ENCODE measurements at places on chromosomes 6 and 20.

DNA sequence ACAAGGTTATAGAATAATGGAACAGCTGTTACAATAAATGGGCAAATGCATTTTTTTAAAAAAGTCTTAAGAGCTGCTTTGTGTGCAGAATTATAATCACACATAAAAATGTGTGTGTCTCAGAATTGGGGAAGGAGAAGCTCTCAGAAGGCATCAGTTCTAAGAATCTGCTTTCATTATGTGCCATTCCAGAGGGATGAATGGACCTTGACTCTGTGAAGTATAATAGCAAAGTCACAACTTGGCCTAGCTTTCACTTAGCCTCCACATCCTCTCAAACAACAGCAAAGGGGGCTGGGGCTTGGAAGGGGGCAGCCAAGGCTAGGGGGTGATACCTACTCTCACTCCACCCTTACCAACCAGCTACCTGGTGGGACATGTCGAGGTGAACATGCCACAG is 265.0 kb downstream of the CDC5L start:
- no peak for DNase-seq

- DNase-seq = no peak
Observed at GRCh38 chr6:165800337-165800736, 137.3 kb upstream of the PDE10A start.

DNA sequence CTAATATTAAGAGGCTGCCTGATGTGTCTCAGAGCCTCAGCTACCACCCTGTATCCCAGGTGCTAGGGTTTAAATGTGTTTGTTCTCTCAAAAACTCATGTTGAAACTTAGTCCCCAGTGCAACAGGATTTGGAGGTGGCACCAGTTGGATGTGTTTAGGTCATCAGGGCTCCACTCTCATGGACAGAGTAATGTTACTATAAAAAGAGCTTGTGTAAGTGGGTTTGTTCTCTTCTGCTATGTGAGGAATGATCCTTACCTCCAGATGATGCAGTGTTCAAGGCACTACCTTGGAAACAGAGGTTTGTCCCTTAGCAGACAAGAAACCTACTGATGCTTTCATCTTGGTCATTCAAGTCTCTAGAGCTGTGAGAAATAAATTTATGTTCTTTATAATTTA is 164.9 kb upstream of the EPHA7 start:
- DNase-seq = no peak

DNA sequence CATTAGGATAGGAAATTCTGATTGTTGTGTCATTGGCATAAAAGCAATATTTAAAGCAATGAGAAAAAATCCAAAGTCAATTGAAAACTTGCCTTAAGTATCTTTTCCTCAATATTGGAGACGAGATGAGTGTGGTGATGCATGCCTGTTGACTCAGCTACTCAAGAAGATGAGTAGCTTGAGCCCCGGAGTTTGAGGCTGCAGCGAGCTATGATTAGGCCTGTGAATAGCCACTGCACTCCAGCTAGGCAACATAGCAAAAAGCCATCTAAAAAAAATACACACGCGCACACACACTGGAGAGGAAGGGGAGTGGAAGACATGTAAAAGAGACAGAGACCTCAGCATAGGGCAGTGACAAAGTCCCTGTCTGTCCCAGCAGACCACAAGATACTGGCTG is 9.7 kb upstream of the MARCKS start:
- no peak for DNase-seq

DNA sequence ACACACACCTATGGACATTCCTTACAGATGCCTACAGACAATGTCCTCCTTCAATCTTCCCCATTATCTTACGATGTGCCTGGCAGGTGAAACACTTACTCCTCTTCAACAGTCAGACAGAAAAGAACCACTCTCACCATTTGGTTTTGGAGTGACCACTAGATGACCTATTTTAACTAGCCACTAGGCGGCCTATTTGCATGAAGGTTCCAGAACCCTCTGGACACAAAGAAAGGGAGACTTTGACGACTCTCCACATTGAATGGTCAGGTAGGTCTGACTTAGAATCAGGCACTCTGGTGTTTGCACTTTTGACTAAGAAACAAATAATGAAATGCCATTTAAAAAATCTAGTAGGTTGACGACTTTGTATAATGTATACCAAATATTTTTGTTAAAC is 42.0 kb downstream of the PNLDC1 start:
- no peak for DNase-seq

DNA sequence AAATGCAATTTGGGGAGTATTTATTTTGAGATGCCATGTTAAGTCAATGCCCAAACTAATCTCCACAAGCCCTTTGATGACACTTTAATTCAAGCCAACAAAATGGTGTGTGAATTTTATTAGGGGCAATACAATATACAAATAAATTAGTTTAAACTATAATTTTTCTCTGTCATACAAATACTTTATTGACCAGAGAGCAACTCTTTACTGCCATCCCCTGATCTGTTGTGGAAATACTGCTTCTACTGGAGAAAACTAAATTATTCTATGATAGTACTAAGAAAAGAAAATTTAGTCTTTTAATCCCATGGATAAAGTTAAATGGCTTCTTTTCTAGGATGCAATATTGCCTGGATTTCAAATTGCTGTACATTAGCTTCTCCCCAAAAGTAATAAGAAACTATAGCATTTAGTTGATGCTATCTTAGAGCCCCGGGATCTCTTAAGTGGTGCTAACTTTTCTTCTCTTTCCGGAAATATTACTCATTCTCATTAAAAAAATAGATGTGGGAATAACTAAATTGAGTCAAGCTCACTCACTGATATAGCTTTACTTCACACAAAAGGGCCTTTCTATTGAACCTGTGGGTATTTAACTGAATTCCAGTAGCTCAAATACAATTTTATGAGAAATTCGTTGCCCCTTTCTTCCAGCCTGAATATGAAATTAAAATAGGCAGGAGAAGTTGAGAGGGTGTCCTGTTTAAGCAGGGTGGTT is 49.2 kb downstream of the SMPDL3A start:
- DNase-seq = no peak

DNA sequence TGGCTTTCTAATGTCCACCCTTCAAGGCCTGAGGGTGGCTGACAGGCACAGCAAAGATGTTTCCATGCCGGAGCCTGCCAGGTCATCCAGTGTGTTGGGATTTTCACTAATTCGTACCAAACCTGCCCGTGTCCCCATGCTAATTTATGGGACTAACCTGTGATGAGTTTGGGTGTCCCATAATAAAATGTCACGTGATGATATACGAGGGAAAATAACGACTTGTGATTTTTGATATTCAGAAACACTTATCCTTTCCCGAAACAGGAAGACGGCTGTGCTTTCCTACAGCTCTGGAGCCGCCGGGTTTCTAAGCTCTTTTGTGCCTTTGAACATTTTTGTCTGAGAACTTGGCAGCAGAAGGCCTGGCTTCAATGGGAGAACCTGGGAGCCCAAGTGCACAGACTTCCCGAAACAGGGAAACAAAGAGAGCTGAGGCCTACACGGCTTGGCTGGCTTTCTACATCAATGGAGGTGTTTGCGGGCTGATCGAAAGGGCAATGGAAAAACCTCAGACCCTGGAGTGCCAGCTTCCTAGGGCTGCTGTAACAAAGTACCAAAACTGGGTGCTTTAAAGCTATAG is 171.9 kb upstream of the JARID2 start:
- no peak for DNase-seq

GRCh38 chr20:4484379-4484997 is 237.2 kb upstream of the PRND start:
- DNase-seq = no peak

GRCh38 chr6:156988276-156989158 is 211.3 kb downstream of the ARID1B start:
- no peak for DNase-seq

GRCh38 chr6:43465948-43466347 is 10.6 kb upstream of the DLK2 start:
- no peak for DNase-seq

DNA sequence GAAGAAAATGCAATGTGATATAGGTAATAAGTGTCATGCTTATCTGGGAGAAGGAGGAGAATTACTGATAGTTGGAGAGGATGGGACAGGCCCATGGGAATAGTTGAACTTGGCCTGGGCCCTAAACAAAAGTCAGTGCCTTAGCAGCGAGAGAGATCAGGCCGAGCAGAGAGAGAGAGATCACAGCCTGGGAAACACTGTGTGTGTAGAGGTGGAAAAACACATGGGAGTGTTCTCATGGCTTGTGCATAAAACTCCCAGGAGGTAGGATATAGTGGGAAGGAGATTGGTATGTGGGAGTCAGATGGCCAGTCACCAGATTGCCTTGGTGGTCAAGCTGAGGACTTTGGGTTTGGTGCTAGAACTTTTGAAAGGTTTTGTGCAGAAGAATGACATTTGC is 47.6 kb downstream of the FIG4 start:
- DNase-seq = no peak

GRCh38 chr6:10426781-10427279 is 12.0 kb upstream of the TFAP2A start:
- DNase-seq = no peak

- DNase-seq = no peak
Observed at GRCh38 chr6:167047554-167047953, 48.4 kb downstream of the CEP43 start.

DNA sequence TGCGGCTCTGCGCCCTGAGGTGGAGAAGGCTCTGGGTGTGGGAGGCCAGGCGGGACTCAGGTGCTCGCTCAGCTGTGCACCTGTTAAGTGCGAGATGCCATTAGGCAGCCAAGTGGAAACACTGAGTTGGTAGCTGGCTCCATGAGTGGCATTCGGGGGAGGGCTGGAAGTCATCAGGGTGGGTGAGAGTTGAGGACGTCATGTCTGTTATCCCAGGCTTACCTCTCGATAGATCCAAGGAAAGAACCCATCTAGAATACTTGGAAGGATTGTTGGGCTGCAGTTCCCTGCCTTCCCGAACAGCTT is 41.3 kb downstream of the TAF8 start:
- DNase-seq = no peak

- DNase-seq = no peak
Observed at GRCh38 chr20:54086507-54087039, 16.2 kb upstream of the BCAS1 start.

DNA sequence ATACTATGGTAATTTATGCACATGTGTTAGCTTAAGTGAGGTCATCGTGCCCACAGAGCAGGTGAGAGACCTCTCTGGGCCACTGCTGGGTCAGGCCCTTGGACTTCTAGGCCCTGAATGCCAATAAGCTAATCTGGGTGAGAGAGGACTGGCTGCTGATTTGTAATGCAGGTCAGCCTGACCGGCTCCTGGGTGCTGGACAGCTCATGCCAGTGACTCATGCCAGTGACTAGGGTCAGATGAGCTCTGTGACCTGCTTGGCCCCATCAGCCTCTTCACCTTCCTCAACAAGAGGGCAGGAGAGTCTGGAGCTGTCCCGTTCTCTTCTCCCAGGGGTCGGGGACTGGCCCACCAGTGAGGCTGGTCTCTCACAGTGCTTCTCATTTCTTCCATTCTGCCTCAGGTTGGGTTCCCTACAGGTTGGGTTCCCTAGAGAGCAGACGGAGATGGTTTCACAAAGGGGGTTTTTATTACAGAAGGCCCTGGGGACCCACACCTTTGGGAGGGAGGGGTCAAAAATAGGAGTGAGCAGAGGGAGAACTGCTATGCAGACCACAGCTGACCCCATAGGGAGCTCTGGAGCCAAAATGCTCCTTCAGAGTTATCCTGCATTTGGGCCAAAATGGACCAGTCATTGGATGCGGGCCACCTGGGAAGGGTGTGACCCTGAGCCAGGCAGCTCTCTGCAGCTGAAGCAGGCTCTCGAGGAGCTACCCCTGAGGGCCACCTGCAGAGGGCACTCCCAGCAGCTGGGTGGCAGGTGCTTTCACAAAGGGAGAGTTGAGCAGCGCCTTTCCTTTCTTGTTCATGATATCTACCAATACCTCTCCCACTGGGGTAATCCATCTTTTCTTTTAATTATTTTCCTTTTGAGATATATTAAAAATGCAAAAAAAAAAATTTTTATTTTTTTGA is 2.2 kb upstream of the OXT start:
- DNase-seq = no peak

GRCh38 chr6:99287523-99287922 is 62.0 kb downstream of the FAXC start:
- DNase-seq = no peak

DNA sequence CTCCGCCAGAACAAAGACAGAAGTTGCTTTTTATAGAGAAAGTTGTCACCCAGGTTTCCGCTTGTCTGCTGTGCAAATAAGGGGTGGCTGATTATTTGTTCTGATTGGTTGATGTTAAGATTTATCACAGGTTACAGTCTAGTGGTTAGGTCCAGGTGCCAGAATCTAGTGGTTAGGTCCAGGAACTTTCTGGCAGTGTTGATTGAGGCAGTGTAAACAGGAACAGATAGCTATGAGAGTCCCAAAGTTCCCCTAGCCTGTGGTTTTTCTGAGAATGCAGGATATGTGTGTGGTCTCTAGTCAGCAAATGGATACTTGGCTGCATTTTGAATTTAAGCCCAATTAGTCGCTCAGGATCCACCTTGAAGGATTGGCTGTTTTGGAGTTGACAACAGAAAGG is 148.0 kb downstream of the TMEM200A start:
- no peak for DNase-seq

DNA sequence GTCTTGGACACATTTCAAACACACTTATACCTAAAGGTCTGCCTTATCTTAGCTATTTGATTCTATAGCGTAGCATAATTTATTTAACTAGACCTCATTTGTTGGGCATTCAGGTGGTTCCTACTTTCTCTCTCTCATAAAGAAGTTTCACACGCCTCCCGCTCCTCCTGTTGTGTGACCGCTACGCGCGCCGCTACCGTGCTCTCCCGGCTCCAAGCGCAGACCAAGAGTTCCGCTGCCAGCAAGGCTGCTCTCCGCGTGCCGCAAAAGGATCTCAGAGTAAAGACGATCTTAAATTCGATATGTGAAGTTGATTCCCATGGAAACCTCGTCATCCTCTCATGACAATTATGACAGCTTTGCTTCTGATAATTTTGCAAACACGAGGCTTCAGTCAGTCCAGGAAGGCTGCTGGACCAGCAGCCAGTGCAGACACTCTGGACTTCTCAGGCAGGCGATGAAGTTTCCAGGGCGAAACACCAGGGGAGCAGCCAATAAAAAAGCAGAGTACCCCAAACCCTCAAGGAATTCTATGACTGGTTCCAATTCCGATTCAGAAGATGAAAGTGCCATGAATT is 20.4 kb downstream of the PRSS16 start:
- no peak for DNase-seq

DNA sequence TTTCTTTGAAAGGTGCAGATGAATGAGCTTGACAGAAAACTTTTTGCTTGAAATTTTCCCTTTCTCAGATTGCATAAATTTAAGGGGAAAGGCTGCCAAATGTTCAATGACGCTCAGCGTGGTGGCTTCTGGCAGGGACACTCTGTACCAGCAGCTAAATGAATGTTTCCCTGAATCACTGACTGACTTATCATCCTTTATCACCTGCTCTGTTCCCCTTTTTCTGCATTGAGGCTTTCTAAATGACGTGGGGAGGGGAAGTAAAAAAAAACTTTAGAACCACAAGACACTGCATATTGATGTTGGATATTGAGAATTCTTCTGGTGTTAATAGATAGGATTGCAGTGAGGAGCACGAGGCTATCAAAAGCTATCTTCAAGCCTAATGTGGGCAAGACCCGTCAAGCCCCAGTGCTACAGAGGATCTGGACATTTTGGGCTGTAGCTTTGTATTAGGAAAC is 46.9 kb upstream of the ENPP5 start:
- DNase-seq = no peak

GRCh38 chr6:85112540-85112939 is 337.3 kb upstream of the NT5E start:
- DNase-seq = no peak

All from brain pericyte (primary cell).